ENCODE measurements at places on chromosomes 5 and 9. TPM values are rescaled to one million over a fixed set of nuclear protein-coding genes. Genes with fewer than 3 reads are reported as not detected.

DNA sequence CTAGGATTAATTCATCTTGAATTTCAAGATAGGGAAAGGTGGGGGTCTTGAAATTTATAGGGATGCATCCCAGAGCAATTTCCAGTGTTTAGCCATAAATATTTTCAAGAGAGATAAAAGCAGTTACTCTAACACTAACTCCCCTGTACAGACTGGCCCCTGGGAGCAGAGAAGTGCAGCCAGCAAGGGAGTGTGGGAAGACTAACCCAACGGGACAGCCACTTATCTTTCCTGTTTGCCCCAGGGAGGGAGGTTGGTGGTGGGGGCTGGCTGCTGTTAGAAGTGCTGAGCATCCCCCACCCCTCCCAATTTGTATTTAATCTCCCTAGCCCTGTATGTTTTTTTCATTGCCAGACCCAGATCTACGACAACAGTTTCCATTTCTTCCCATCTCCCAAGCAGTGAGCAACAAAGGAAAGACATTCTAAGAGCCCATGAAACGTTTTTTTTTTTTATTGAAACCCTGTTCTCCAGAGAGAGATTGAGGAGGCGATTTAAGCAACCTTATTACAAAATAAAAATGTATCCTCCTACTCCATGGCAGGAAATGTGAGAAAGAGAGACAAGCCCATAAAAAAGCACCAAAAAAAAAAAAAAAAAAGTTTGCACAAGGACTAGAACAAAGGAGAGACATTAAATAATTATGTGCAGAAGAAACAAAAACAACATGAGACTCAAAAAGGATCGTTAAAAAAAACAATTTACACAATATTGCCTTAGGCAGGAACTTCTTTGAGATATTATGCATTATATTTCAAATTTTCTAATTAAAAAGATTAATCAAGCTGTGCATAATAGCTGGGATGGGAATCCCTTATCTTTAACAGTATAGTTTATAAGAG lies 343.4 kb downstream of the ARHGEF28 start:
- no peak for DNase-seq

- no peak for DNase-seq
Measured at GRCh38 chr9:365436-365835, 150.8 kb downstream of the DOCK8 start.

GRCh38 chr9:98652741-98653140 lies 56.0 kb downstream of the GABBR2 start:
- DNase-seq, result no peak

- DNase-seq, result no peak
Measured at GRCh38 chr9:122192261-122192875, 32.7 kb downstream of the MORN5 start.

DNA sequence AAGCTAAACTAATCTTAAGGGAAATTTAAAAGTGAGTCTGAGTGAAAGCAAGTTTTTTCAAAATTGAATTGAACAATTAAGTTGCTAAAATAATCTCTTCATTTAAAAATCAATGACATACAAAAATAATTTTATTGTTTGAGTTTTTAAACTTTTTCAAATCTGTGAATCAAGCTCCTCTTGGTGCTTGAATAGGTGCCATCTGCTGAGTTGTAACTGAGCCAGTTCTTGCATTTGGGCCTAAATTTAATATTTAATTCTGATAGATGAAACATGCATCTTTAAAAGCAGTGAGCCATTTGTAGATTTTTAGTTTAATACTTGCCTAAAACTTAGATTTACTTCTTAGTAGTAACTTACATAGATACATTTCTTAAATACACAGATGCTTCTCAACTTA lies 31.8 kb downstream of the SPATA31D1 start:
- no peak for DNase-seq

- DNase-seq, result no peak
Measured at GRCh38 chr9:29556746-29557145, 1983.5 kb upstream of the C9orf72 start.

DNA sequence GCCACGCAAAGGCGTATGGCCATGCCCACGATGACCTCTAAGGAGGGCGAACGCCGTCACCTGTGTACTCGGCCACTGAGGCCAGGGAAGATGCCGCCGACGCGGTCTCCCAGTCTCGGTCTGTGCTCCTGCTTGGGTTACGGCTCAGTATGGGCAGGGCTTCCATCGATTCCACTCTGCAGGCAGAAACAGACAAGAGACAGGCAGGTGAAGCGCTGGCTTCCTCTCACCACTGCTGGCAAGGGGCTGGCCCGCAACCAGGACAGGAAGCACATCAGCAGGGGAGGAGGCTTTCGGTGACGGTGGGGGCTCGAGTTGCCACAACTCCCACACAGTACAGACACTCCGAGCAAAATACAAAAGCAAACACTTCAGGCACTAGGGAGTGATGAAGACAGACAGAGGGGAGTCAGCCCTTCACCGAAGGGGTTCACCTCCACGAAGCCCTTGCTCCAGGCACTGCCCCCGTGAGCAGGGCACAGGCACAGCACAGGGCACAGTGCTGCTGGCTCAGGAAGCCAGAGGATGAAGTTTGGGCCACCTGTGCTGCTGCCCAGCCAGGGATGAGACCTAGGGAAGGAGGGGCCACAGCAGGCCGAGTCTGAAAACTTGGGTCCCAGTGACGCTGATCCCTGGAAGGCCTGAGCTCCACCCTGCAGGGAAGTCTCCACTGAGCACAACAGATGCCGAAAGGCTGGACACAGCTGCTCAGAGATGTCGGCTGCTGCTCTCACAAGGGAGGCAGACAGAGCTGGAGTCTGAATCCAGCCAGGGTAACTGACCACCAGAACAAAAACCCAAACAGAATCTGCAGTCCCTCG lies 91.3 kb downstream of the CAMSAP1 start:
- peak; percentile 39 for DNase-seq

GRCh38 chr5:62572918-62573514 lies 5.6 kb upstream of the LRRC70 start:
- no peak for DNase-seq

DNA sequence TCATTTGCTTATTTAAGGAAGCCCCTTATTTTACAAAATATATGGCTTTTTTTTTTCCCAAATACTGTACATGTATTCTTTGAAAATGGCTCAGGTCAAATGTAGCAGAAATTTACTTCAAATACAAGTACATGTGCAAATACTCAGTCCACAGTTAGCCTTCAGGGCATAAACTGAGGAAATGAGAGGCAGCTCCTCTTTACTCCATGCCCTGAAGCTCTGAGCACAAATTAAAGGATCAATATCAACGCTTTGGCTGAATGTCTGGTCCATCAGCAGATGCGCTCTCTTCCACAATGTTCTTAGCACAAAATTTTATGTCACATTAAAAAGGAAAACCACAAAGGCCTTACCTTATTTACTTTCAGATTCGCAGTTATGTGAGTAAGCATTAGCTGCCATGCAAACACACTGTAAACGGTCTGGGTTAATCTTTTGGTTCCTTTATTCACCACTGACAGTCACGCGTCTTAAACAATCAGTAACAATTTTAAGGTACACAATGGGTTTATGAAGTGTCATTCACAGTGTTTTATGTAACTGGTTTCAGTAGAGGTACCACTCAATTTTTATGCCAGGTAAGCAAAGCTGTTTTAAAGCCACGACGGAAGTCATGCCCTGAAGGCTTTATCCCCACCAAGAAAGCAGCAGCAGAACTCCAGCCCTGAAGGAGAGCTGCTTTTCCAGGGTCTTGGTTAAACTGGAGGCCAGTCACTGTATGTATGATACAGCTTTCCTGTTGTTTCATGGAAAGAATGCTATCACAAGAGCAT lies 103.4 kb downstream of the OTULIN start:
- DNase-seq, result no peak

DNA sequence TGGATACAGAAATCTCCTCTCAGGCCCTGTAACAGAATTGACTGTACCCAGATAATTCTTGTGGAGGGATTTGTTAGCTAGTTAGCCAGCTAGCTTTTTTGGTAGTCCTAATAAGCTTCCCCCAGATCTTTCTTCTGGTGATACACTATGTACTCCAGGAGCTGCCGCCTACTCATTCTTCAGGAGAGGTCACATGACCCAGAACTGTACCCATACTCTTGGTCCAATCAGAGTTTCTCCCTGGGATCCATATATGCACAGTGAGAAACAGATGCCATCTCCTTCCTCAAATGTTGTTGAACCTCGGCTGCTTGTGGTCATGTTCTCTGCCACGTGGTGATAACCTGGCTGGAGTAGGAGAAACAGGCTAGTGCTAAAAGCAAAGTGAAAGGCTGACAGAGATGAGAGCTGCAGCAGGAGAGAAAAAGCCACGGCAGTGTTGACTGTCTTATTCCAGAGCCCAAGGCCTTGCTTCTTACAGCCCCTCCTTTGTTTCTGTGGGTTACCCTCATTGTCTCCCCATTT lies 123.0 kb upstream of the RFX3 start:
- DNase-seq, result no peak

- DNase-seq, result peak; percentile 54
Measured at GRCh38 chr5:64147379-64147778, 18.3 kb upstream of the RNF180 start.

DNA sequence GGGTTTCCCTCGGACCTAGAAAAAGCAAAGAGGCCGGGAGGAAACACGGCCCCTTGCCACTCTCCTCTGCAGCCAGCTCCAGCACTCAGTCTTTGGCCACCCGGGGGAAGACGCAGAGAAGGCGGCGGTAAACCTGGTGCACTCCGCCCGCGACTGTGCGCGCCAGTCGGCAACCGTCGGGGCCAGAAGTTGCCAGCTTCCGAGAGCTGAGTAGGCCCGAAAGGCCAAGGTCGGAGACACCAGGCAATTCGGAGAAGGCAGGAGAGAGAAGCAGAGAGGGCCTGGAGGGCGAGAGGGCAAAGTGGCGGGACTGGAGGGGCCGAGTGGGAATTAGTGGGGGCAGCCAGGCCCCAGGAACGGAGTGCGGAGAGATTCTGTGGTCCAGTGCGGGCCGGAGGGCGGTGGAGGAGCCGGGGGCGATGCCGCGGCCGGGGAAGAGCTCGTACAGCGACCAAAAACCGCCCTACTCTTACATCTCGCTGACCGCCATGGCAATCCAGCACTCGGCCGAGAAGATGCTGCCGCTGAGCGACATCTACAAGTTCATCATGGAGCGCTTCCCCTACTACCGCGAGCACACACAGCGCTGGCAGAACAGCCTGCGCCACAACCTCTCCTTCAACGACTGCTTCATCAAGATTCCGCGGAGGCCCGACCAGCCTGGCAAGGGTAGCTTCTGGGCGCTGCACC lies at the start of gene FOXB2:
Gene FOXB2 (plus strand): TSS at position 420 of the 690 bp plus-strand sequence. CDS start 0 bp downstream, at position 420.
- DNase-seq, result no peak

DNA sequence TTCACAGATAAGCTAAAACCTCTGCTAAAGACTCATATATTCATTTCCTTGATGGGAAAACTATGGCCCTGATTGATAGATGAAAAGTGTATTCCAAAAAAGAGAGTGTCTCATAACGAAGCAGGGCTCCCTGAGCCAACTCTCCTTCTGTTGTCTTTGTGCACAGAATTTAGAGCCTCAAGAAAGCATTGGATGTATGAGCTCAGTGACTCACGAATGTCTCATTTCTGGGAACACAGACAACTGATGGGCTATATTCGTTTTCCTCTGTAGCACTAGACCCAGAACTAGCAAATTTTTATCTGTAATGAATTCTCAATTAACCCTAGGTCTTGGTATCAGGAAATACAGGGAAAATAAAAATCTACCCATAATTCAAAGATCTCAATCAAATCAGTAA lies 88.4 kb downstream of the LMNB1 start:
- no peak for DNase-seq

GRCh38 chr5:171416160-171417049 lies 3.0 kb upstream of the FGF18 start:
- no peak for DNase-seq

DNA sequence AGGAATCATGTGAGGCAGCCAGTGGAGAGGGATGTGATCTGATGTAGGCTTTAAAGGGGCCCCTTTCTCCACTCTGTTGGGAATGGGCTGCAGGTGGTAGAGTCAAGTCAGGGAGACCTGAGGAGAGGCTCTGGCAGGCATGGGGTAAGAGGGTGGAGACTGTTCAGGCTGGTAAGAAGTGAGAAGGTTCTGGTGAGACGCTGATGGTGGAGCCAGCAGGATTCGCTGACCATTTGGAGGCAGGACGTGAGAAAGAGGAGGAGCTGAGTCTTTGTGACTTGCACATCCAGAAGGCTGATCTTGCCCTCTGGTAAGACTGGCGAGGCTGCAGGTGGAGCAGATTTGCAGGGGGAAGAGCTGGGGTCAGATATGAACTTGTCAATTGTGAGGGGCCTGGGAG lies 248.0 kb downstream of the NSG2 start:
- no peak for DNase-seq

DNA sequence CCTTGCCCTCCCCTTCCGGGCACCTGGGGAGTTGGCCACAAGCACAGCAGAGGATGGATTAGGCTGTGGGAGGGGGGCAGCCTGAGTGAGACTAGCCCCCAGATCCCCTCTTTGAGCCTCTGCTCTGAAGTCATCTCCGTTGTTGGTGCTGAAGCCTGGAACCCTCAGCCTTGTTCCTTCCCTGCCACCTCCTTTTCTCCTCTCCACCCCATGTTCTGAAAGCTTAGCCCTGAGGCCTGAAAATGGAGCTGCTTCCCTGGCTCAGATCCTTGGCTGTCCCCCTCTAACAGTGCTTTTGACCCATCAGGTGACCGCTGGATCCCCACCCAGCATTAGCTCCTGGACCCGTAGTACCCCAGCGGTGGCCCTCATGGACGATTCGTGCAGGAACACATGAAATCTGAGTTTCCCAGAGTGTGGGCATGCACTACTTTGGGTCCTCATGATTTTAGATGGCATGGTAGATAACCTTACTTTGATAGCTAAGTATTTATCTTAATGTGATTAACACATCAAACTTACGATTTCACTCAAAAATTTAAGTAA lies 21.6 kb upstream of the ANGPTL2 start:
- DNase-seq, result no peak

DNA sequence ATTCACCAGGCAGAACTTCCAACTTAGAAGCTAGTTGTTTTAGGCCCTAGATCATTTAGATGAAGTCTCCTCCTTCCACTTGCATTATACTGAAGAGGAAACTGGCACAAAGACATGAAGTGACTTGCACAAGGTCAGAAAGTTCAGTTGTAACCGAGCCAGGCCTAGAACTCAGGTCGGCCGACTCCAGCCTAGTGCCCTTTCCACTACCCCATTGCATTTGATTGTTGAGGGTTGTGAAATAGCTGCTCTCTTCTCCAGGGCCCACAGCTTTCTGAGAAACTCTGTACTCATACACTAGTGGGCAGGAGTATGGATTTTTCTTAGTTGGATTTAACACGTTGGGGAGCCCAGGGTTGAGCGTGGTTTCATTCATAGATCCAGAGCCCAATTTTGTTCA lies 5.6 kb downstream of the ZNF462 start:
- DNase-seq, result no peak

- no peak for DNase-seq
Measured at GRCh38 chr9:33843312-33843961, 26.5 kb downstream of the UBE2R2 start.

GRCh38 chr5:93120051-93120450 lies 461.0 kb downstream of the NR2F1-AS1 start:
- DNase-seq, result no peak

GRCh38 chr5:77560677-77561263 lies 68.7 kb upstream of the WDR41 start:
- DNase-seq, result no peak

PIK3R1 gene
- total RNA-seq, result 137 TPM

SMIM32 gene
- not detected for total RNA-seq

GARNL3 gene
- 8.0 TPM for total RNA-seq

ZNF366 gene
- 12.2 TPM for total RNA-seq

PCDHAC2 gene
- total RNA-seq, result 10.0 TPM

TTLL11 gene
- 10.7 TPM for total RNA-seq

RASGRF2 gene
- total RNA-seq, result 5.4 TPM

TMC1 gene
- total RNA-seq, result not detected

AK1 gene
- total RNA-seq, result 158 TPM

PCDHGC3 gene
- 109 TPM for total RNA-seq
